Fibroblast of skin of back (primary cell): ENCODE measurements at places on chromosomes 5 and 9.

GRCh38 chr5:14829396-14829795, 42.2 kb downstream of the ANKH start:
- DNase-seq, result no peak

DNA sequence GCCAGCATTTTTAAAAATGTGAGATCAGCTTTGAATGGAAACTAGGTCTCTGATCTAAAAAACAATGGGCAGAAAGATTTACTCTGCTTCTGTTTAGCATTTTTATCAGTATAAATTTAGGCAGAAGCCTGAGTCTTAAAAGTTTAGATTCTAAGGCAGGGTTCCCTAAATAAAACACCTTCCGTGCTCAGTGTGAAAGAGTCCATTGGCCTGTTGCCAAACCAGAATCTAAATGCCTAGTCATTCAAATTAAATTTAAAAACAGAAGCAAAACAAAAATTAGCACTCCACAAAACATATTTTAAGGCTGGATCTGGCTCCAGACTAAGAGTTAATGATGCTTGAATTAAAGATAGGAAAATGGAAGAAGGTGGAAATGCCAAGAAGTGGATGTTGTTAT, 4.5 kb downstream of the TYRP1 start:
- no peak for DNase-seq

DNA sequence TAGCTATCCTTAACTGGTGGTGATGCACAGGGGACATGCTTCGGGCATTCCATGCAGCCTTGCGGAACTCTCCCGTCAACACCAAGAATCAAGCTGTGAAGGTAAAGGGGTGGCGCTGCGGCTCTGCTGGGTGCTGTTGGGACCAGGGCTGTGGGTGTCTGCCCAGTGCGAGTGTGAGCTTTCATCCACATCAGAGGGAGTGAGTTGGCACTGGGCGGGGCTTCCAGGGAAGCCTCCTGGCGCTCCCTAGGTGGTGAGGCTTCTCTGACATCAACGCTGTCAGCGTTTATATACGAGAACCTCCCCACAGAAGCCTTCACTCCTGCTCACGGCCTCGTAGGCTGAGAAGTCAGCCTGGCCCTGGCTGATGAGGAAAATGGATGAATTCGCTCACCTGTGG, 11.7 kb downstream of the ARPC5L start:
- no peak for DNase-seq

- no peak for DNase-seq
These were observed 56.4 kb upstream of the GOLPH3 start for GRCh38 chr5:32230356-32231099.

DNA sequence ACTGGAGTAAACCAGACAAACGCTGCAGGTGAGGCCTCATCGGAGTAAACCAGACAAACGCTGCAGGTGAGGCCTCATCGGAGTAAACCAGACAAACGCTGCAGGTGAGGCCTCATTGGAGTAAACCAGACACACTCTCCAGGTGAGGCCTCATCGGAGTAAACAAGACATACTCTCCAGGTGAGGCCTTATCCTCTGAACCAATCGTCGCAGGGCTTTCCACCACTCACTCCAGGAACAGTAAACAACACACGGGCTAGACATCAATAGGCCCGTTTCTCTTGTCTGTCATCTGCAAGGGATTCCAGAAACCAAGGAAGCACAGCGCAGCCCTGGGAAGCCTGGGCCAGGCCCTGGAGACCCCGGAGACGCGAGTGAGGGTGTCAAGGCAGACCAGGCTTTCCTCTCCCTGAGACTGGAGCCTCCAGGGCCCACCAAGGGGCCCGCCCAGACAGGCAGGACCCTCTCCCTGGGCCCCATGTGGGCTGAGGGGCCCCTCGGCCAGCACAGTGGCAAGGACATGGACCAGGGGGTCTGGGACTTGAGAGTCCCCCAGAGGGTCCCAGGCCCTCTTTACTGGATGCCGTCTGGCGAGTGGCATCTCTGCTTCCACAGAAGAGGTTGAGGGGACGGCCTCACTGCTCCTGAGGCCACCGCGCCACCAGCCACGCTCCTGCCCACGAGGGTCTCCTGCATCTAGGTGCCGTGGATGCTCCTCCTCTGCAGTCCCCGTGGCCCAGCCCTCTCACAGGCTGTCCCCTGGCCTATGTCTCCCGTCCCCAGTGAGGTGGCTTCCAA, 26.4 kb upstream of the NSMF start:
- DNase-seq, result no peak

GRCh38 chr5:124973661-124974060, 227.2 kb upstream of the ZNF608 start:
- no peak for DNase-seq

DNA sequence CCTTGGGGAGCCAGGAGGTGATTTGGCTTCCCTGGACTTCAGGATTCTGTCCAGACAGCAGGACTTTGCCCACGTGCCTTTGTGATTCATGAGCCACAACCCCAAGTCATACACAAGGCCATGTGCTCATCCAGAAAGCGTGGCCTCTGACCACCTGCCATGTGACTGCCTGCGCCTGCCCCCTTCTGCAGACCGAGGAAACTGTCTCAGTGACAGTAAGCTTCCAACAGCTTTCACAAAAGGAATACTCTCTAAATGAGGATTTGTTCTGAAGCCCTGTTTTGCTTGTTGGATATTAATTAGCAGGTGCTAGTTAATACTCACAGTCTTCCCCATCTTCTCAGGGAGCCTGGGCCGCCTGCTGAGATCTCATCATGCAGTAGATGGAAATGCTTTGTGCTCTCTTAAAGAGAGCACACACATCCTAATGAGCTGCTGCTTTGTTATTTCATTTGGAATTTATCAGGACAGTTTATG, 36.9 kb upstream of the ANGPTL2 start:
- peak; percentile 73 for DNase-seq

DNA sequence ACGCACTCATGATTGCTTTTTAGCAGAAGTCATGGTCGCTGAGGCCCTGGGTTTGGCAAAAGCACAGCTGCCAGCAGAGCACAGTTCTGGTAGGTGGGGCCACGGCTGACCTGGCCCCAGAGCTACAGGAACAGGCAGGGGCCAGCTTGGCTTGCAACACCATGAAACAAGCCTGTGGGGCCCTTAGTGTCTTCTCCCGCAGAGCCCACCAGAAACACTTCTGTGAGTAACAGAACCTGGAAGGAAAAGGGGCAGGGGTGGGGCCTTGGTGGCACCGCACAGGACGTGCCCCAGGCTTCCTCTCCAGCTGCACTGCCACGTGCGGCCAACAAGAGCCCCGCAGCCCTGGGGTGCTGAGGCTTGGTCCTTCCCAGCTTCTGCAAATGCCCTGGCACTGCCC, 4.8 kb downstream of the ASB6 start:
- no peak for DNase-seq

GRCh38 chr9:127283135-127283534, 18.6 kb downstream of the GARNL3 start:
- DNase-seq, result no peak

DNA sequence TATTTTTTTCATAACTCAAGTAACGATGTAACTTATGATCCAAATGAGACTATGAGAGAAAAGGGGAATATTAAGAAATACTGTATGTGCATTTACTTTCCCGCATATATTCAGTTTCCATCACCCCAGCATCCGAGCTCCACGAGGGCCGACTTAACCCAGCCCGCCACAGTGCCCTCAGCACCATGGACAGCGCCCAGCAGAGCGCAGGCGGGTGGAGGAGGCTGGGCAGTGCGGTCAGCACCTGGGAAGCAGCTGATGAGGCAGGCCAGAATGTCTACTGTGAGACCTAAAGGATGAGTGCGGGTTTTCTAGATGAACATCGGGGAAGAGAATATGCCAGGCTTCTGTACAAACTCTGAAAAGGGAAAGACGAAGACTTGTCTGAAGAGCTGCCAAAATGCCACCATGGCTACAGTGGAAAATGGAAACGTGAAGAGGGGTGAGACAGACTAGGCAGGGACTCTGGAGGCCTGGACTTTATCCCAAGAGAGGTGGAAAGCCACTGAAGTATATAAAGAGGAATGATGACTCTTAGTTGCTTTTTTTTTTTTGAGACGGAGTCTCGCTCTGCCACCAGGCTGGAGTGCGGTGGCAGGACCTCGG, 34.5 kb upstream of the MED27 start:
- DNase-seq, result peak; percentile 62

- no peak for DNase-seq
These were observed 6.7 kb upstream of the TMEM141 start for GRCh38 chr9:136784249-136784996.

DNA sequence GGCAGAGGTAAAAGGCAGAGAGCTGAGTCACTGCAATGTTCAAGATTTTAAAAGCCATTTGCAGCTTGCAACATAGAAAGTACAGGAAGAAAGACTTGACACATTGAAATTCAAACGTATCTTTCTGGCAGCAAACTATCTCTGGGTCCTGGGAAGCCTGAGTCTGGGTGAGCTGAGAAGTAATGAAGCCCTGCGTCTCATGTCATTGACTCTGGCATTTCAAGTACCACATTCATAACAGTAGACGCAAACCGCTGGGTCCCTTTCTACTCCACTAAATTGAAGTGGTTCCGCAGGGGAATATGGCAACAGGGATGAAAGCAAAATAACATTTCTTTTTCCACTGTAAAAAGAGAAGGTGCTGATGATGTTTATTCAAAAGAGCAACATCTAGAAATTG, 694.3 kb downstream of the BRINP1 start:
- no peak for DNase-seq

- no peak for DNase-seq
These were observed 468.7 kb downstream of the TLE4 start for GRCh38 chr9:80040457-80040856.

DNA sequence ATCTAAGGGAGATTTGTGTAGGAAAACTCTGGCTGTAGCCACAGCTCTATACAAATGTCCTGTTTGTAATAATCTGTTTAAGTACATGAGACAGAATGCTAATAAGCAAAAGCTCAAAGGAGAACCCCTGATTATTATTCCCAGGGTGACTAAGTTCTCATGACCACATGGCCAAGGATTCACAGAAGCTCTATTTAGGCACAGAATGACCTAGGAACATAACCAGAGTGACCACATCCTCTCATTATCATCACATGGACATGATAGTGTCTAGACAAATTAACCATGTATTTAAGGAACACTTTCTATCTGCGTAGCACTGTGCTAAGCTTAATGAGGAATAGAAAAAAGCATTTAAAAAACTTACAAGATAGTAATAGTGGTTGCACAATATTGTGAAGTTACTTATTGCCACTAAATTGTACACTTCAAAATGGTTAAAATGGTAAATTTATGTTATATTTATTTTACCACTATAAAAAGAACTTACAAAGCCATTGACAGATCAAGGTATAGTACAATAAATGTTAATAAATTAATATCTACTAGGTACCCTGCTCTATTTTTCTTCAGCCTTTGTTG, 56.3 kb downstream of the STX17 start:
- DNase-seq, result no peak

- DNase-seq, result no peak
These were observed 86.6 kb downstream of the BOD1 start for GRCh38 chr5:173529861-173530260.

GRCh38 chr5:95660060-95660459, 13.5 kb downstream of the RFESD start:
- no peak for DNase-seq

DNA sequence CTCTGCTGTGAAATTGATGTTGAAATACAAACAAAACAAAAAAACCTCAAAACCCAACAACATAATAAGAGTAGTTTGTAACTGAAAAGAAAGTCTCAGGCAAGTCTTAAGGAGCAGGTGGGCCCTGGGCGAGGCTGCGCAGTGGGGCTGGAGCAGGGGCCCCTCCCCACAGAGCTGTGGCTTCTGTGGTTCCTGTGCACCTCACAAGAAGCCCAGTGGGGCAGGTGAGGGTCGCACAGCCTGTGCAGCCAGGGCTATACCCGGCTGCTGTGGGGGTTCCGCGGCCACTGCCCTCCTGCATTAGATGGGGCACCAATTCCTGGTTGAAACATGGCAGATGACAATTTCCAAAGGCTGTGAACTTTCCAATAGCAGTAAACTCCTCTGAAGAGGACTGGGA, 75.3 kb downstream of the TRIO start:
- DNase-seq, result no peak

GRCh38 chr5:117379521-117379920, 804.9 kb upstream of the SEMA6A start:
- DNase-seq, result no peak
